ENCODE measurements at places on chromosomes 1 and 21.
A peak's percentile ranks its signal among the peaks of the same experiment; 100 is the strongest.

GRCh38 chr21:28699596-28700259, 292.9 kb downstream of the LTN1 start:
- no peak for DNase-seq

DNA sequence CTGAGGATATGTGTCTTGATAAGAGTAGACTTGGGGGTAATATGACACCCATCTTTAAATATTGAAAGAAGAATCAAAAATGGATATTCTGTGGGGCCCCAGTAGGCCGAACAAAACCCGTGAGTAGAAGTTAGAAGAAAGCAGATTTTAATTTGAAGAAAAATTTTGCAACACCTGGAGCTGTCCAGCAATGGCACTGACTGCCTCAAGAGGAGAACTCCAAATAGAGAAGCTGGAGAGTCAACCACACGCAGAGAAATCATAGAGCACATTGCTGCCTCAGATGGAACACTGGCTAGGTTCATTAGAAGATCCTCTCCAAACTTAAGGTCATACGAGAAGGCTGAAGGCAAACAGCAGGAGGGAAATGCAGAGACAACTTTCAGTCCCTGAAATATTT, 6.8 kb downstream of the NHLH1 start:
- DNase-seq: no peak

GRCh38 chr21:29102791-29103257, 27.6 kb upstream of the MAP3K7CL start:
- DNase-seq: no peak

- no peak for DNase-seq
These were observed 44.5 kb downstream of the TIAM1 start for GRCh38 chr21:31299291-31300147.

DNA sequence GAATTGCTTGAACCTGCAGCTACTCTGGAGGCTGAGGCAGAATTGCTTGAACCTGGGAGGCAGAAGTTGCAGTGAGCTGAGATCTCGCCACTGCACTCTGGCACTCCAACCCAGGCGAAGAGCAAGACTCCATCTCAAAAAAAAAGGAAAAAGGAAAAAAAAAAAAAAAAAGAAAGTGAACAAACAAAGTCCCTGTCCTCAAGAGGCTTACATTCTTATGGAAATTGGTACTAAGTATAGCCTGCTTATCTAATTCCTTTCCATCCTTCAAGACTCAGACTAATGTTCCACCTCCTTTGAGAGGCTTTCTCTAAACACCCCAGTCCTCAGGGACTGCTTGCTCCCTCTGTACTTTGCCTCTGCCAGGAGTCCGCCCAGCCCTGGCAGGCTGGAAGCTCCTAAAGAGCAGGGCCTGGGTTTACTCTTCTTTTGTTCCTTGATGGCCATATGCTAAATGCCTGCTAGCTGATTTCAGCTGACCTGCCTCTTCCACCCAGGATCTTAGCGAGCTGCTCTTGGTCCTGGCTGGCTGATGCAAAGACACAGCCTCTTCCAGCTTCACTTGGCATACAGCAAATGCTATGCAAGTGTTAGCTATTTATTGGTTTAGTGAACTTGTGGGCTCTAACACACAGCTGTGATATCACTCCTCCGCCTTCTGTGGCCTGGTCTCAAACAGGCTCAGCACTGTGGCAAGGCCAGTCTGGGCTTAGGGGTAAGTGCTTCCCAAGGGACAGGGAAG, 9.8 kb downstream of the SLC9A1 start:
- DNase-seq: no peak

DNA sequence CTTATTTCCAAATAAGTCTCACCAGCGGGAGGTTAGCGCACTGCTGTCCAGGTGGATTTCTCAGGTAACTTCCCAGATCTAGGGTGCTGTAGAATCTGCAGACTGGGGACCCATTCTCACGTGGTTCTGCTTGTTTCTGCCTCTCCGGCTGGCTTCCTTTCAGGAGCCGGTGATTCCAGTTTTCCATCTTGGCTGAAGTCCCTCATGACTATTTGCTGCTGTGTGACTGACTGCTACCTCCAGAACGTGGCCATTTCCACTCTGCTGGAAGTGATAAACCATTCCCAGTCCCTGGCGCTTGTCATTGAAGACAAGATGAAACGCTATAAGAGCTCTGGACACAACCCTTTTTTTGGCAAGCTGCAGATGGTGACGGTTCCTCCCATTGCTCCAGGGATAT, 76.0 kb downstream of the DOP1B start:
- DNase-seq: no peak

DNA sequence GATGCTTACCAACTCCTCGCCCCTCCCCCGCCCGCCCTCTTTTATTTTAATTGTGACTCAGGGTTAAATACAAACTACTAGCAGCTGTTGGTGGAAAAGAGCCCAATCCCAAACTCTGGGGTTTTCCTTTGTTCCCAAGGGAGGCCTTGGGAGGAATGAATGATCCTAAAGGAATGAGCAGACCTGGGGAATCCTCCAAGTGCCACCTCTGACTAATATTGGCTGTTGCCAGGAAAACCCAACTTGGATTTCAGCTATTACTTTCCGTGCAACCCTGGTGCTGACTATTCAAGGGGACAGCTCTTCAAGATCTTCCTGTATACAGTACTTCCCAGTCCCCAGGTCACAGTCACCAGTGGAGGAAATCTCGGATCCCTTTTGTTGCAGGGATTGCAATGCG, 1.3 kb upstream of the S100A10 start:
- no peak for DNase-seq

DNA sequence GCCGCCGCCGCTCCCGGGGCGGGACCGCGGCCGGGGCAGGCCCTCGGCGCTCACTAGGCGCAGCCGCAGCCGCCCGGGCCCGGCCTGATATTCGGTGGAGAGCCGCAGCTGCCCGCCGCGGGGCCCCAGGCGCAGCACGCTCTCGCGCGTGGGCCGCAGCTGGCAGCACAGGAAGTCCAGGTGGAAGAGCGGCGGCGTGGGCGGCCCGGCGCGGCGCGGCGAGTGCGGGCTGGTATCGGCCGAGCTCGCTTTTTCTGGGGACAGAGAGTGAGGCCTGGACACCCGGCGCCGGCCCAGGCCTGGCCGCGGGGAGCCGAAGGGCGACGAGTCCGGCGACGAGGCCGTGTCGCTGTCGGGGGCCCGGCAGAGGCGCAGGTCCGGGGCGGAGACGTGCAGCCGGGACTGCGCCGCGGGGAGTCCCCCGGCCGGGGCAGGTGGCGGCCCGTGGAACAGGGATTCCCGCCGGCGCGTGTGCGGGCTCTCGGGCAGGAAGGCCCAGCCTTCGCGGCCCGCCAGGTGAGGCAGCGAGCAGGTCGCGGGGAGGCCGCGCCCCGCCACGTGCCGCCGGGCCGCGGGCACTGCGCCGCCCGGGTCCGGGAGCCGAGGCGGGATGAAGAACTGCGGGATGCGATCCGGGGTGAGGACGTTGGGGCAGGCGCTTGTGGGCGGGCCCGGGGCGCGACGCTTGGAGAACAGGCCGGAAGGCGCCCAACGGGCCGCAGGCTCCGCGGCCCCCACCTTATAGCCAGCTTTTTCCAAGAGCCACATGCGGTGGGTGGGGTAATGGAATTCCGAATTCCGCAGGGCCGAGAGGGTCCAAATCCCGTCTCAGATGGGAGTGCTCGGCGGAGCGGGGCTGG, 1.2 kb downstream of the C2CD4D start:
- no peak for DNase-seq

DNA sequence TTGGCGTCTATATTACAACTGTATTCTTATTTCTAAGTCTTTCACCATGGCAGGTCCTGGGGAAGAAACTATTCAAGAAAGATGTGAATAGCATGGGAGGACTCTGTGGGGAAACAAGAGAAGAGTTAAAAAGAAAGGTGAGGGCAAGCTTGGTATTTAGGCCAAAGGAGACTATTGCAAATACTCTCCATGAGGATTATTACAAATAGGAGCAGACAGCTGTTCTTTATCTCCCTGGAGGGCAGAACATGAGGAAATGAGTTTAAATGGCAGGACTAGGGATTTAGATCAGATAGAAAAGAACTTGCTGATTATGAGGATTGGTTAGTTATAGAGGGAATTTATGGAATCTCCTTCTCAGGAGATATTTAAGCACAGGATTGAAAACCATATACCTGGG, 186.8 kb downstream of the CDC7 start:
- DNase-seq: no peak

DNA sequence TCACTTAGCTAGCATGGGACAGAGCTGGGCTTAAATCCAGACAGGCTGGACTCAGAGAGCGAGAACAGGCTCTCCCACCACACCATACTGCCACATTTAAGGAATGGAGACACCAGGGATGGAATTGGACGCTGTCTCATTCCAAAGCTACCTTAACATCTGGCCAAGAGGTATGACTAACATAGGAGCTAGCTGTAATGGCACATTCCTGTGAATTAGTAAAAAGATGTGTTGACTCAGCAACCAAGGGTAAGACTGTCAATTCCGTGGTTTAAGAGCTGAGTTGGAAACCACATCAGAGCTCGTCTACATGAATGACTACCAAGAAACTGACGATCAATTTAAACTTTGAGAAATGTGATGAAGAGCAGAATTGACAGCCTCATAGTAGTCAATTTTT, 8.3 kb upstream of the TNFRSF9 start:
- peak; percentile 29 for DNase-seq

DNA sequence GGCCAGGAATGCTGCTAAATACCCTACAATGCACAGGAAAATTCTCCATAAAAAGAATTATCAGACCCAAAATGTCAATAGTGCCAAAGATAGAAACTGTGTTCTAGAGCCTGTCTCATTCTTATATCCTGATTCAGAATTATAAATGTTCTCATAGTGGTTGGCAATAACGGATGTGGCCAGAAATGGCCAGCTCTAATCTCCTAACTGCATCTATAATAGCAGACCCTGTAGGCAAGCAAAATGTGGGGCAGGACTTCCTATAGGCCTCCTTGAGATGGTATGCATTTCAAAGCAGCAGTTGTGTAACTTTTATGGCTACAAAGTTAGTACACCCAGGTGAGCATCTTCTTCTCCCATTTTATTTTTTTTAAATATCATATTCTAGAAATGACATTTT, 95.9 kb upstream of the SGIP1 start:
- no peak for DNase-seq
